ENCODE measurements at places on chromosomes 2 and 18.

- no peak overlapping the region for H3K4me3 ChIP-seq
- H3K4me1 ChIP-seq = no peaks in the 10 kb centered on the region
Observed at GRCh38 chr2:20189299-20189931, 35.5 kb downstream of the SDC1 start.

DNA sequence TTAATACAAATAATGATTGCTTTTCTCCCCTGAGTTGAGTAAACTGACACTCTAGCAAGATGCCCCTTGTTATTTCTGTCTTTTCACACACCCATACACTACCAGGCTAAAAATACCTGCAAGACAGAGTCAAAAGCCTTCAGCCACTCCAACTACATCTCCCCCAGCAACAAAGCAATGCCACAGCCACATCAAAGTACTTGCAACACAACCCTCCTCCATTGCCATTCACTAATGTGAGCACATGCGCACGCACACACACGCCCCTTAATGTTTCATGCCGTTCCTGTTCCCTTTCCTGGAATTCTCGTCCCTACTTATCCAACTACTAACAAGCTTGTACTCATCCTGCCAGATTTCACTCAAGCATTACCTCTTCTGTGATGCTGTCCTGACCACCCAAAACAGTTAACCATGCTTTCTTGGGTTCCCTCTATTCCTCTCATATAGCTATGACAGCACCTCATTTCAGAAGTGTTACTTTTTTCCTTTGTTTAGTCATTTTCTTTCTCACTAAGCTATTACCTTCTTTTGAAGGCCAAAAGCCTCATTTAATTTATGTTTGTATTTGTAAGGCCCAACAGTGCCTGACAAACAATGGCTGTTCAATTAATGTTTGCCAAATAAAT is 29.6 kb downstream of the SLC25A12 start:
- no peaks in the 10 kb centered on the region for H3K27me3 ChIP-seq
- H3K27ac ChIP-seq = peak overlapping the region; percentile 3
- DNase-seq = no peak
- peaks cover 7% of the 10 kb centered on the region for H3K4me1 ChIP-seq

GRCh38 chr2:61995065-61995464 is 89.6 kb downstream of the COMMD1 start:
- H3K27ac ChIP-seq = no peak overlapping the region
- peaks cover 7% of the 10 kb centered on the region for H3K4me1 ChIP-seq
- H3K27me3 ChIP-seq = no peaks in the 10 kb centered on the region
- DNase-seq = no peak
- H3K36me3 ChIP-seq = no peaks in the 10 kb centered on the region

DNA sequence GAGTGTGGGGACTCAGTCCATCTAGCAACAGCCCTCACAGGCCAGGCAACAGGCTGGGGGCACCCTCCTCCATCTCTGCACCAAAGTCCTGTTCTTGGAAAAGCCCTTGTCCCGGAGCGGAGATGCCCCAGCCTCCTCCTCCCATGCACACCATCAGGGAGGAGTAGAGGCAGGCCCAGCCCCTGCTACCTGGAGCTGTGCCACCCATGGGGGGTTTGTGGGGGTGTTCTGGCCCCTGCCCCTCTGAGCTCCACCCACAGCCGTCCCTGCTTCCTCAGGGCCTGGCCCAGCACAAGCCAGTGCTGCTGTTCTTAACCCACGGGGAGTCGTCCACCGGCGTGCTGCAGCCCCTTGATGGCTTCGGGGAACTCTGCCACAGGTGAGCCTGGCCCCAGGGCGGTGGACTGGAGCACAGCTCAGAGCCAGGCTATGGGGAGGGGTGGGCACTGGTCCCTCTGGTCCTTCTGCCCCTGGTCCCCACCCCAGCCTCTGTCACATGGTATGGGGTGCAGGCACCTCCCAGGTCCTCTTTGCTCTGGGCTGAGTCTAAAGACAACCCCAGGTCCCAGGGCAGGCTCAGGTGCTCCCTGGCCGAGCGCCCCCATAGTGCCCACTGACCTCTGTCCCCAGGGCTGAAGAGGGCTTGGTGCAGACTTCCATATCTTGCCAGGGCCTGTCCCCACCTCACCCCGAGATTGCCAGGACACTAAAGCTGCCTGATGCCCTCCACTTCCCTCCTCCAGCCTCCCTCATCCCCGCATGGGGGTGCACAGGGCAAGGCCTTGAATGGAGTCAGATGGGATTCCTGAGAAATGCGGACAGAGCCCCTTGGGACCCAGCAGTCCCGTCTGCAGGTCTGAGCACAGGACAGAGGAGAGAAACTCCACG is 2.7 kb downstream of the AGXT start:
- no peak overlapping the region for H3K27ac ChIP-seq
- no peak for DNase-seq
- no peaks in the 10 kb centered on the region for H3K36me3 ChIP-seq
- no peaks in the 10 kb centered on the region for H3K27me3 ChIP-seq

- peaks cover 8% of the 10 kb centered on the region for H3K27me3 ChIP-seq
- no peak overlapping the region for H3K27ac ChIP-seq
- H3K4me1 ChIP-seq = peaks cover 3% of the 10 kb centered on the region
- no peak overlapping the region for H3K4me3 ChIP-seq
Observed at GRCh38 chr2:33168922-33169321, 222.2 kb downstream of the LTBP1 start.

DNA sequence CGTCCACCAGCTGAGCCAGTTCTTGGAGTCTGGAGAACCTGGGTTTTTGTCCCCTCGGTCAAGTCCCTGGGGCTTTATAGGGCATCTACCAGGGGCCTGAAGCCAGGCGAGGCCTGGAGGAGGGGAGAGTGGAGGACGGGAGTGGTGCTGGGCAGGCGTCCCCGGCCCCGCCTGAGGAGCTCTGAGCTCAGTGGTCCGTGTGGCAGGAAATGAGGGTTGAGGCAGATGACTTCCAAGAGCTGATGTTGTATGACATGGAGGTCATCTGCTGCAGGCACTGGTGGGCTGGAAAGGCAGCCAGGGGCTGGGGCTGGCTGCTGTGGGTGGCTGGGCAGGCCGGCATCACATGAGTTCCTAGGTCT is 118.5 kb upstream of the HS6ST1 start:
- H3K36me3 ChIP-seq = no peaks in the 10 kb centered on the region
- no peak overlapping the region for H3K4me3 ChIP-seq
- H3K27ac ChIP-seq = no peak overlapping the region

- DNase-seq = no peak
- no peak overlapping the region for H3K4me3 ChIP-seq
- no peaks in the 10 kb centered on the region for H3K27me3 ChIP-seq
- no peak overlapping the region for H3K27ac ChIP-seq
Observed at GRCh38 chr18:9571546-9571945, 42.8 kb downstream of the PPP4R1 start.

DNA sequence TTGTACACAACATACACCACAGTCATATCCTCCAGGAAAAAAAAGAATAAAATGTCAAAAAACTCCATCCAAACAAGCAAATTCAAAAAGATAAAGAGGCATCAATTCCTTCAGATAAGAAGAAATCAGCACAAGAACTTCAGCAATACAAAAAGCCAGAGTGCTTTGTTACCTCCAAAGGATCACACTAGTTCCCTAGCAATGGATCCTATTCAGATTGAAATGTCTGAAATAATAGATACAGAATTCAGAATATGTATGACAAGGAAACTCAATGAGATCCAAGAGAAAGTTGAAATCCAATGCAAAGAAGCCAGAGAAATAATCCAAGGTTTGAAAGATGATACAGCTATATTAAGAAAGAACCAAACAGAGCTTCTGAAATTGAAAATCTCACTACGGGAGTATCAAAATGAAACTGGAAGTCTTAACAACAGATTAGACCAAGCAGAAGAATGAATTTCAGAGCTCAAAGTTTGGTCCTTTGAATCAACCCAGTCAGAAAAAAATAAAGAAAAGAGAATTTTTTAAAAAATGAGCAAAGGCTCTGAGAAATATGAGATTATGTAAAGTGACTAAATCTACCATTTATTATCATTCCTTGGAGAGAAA is 80.6 kb downstream of the TRABD2A start:
- peaks cover 9% of the 10 kb centered on the region for H3K4me1 ChIP-seq
- H3K27ac ChIP-seq = no peak overlapping the region
- H3K4me3 ChIP-seq = no peak overlapping the region
- peaks cover 5% of the 10 kb centered on the region for H3K27me3 ChIP-seq

DNA sequence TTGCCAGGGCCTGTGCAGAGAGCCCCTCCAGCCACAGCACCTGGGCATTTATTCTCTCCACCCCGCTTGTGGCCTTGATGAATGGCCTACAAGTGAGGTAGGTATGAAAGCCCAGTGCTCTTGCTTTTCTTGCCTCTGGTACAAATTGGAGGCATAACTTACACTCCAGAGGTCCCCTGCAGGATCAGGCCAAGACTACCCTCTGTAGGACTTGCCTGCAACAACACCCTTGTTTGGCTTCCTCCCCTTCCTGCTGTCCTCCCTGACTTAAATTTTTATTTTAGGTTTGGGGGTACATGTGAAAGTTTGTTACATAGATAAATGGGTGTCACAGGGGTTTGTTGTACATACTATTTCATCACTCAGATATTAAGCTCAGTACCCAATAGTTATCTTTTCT is 95.7 kb downstream of the CDC42EP3 start:
- no peak overlapping the region for H3K4me3 ChIP-seq

DNA sequence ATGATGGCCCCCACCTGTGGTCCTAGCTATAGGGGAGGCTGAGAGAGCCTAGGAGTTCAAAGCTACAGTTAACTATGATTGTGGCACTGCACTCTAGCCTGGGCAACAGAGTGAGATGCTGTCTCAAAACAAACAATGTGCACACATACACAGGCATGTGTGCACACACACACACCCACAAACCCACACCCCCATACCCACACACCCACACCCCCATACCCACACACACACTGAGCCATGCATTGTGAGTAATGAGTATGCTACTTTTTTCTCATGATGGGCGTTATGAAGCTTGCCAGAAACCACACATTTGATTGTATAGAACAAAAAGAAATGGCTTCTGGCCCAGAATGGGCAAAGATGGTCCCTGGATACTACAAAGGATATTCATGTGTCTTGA is 691.1 kb downstream of the SLC4A3 start:
- no peaks in the 10 kb centered on the region for H3K4me1 ChIP-seq
- H3K36me3 ChIP-seq = no peaks in the 10 kb centered on the region
- no peak for DNase-seq
- no peak overlapping the region for H3K4me3 ChIP-seq
- no peaks in the 10 kb centered on the region for H3K27me3 ChIP-seq
- no peak overlapping the region for H3K27ac ChIP-seq

GRCh38 chr2:66574701-66575624 is 140.0 kb downstream of the MEIS1 start:
- no peaks in the 10 kb centered on the region for H3K36me3 ChIP-seq
- peaks cover 4% of the 10 kb centered on the region for H3K4me1 ChIP-seq
- H3K27me3 ChIP-seq = peaks cover 56% of the 10 kb centered on the region
- H3K4me3 ChIP-seq = no peak overlapping the region

- H3K27ac ChIP-seq = no peak overlapping the region
- H3K36me3 ChIP-seq = no peaks in the 10 kb centered on the region
Observed at GRCh38 chr2:208990716-208991115, 433.1 kb upstream of the MAP2 start.

GRCh38 chr2:140851258-140851981 is 1279.4 kb downstream of the LRP1B start:
- no peak overlapping the region for H3K27ac ChIP-seq
- H3K27me3 ChIP-seq = no peaks in the 10 kb centered on the region
- no peak for DNase-seq

DNA sequence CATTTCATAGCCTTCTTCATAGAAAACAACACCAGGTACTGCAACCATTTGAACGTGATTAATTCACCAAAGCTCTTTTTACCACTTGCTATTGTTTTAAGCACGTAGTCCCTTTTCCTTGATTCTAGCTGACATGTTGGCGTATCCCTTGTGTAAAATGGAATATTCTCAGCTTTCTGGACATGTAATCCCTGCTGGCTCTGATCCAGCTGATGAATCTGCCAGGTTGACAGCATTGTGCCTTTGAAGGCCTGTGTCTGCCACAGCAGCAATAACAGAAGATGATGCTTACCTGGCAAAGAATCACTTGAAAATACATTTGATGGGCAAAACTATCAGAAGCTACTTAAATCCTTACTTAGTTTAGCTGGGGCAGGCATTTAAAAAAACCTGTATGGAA is 81.0 kb upstream of the CCDC150 start:
- H3K4me1 ChIP-seq = no peaks in the 10 kb centered on the region
- no peak overlapping the region for H3K27ac ChIP-seq
- no peak for DNase-seq
- H3K4me3 ChIP-seq = no peak overlapping the region

DNA sequence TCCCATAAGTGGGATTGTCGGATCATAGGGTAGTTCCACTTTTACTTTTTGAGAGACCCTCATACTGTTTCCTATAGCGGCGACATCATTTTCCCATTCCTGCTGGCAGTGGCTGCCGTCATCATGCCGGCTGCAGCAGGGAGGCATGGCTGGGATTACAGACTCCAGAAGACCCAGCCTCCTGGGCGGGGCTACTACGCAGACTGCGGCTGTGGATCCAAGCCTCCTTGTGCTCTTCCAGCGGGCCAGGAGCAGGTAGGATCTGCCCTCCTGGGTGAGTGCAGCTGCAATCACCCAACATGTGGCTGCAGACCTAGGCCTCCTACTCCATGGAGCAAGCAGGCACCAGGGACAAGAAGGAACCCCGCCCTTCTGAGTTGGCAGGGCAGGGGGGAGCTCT is 359.2 kb downstream of the GALR1 start:
- H3K4me1 ChIP-seq = no peaks in the 10 kb centered on the region
- H3K27ac ChIP-seq = no peak overlapping the region
- DNase-seq = no peak
- no peaks in the 10 kb centered on the region for H3K27me3 ChIP-seq
- no peaks in the 10 kb centered on the region for H3K36me3 ChIP-seq

- H3K27ac ChIP-seq = peak overlapping the region; percentile 82
- peak; percentile 16 for DNase-seq
- H3K4me1 ChIP-seq = peaks cover 24% of the 10 kb centered on the region
- H3K4me3 ChIP-seq = no peak overlapping the region
- H3K27me3 ChIP-seq = no peaks in the 10 kb centered on the region
Observed at GRCh38 chr2:135245071-135245470, 193.0 kb downstream of the RAB3GAP1 start.

DNA sequence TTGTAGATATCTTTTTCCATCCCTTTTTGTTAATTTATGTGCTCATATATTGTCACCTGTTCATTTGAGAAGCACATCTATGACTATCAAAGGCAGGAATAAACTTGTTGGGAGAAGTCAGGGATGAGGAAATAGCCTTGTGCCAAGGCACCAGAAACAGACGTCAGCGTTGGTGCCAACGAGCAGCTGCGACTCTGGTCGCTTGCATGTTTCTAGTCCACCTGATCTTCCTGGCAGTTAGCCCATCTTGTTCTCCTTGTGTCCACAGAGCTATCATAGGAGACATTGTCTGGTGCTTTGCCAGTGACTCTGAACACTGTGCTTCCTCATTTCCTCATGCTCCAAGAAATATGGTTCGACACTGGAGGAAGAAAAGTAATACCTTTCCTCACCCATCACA is 374.4 kb downstream of the PTPRM start:
- no peak overlapping the region for H3K4me3 ChIP-seq
- H3K27me3 ChIP-seq = no peaks in the 10 kb centered on the region
- H3K27ac ChIP-seq = no peak overlapping the region
- no peak for DNase-seq
- H3K36me3 ChIP-seq = no peaks in the 10 kb centered on the region
- peaks cover under 1% of the 10 kb centered on the region for H3K4me1 ChIP-seq

GRCh38 chr2:42978175-42978886 is 185.9 kb upstream of the HAAO start:
- peaks cover 12% of the 10 kb centered on the region for H3K27me3 ChIP-seq
- no peaks in the 10 kb centered on the region for H3K36me3 ChIP-seq
- H3K4me3 ChIP-seq = no peak overlapping the region
- no peak for DNase-seq
- no peaks in the 10 kb centered on the region for H3K4me1 ChIP-seq
- no peak overlapping the region for H3K27ac ChIP-seq

- H3K36me3 ChIP-seq = peaks cover 12% of the 10 kb centered on the region
- no peak overlapping the region for H3K4me3 ChIP-seq
- H3K27ac ChIP-seq = peak overlapping the region; percentile 48
- H3K4me1 ChIP-seq = peaks cover 8% of the 10 kb centered on the region
- no peak for DNase-seq
Observed at GRCh38 chr2:28313220-28313784, 79.4 kb upstream of the FOSL2 start.
